ENCODE measurements at places on chromosomes 16 and 17. TPM values are rescaled to one million over a fixed set of nuclear protein-coding genes. Genes with fewer than 3 reads are reported as not detected.

Gene ATP1B2
- total RNA-seq: not detected

- peaks cover 17% of the 10 kb centered on the region for H3K36me3 ChIP-seq
- H3K4me1 ChIP-seq: no peaks in the 10 kb centered on the region
- H3K4me3 ChIP-seq: no peak overlapping the region
- H3K27me3 ChIP-seq: no peaks in the 10 kb centered on the region
- no peak for DNase-seq
Measured at GRCh38 chr17:45441526-45442310, 9.0 kb upstream of the ARHGAP27 start.

Gene CLEC16A
- total RNA-seq: 16.5 TPM

Gene MYL11
- total RNA-seq: not detected

DNA sequence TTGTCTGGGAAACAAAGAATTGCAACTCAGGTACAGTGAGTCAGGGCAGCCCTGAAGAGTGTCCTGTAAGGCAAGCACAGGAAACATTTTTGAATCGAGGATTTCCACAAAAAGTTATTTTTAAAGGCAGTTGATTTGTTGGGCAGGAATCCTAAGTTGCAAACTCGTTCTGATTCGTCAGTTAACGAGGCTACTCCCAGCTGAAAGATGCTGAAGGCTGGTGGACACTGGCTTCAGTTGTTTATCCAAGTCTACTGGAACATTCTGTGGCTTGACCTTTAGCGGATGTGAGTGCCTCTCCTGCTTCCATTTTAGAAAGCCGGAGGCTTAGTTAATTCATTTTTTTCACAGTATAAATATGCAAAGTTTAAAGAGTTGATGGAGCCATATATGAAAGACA, 84.2 kb downstream of the KCNJ12 start:
- no peaks in the 10 kb centered on the region for H3K36me3 ChIP-seq
- no peak overlapping the region for H3K4me3 ChIP-seq
- peaks cover 48% of the 10 kb centered on the region for H3K27me3 ChIP-seq
- DNase-seq: peak; percentile 17

- peak; percentile 80 for DNase-seq
- H3K27ac ChIP-seq: peak overlapping the region; percentile 27
- H3K4me3 ChIP-seq: no peak overlapping the region
- no peaks in the 10 kb centered on the region for H3K36me3 ChIP-seq
- peaks cover 22% of the 10 kb centered on the region for H3K4me1 ChIP-seq
- no peaks in the 10 kb centered on the region for H3K27me3 ChIP-seq
Measured at GRCh38 chr17:49104511-49105074, 28.0 kb upstream of the B4GALNT2 start.
